ENCODE measurements at places on chromosomes 12 and 14.

- no peak for DNase-seq
Observed at GRCh38 chr14:22861651-22862050, 9.9 kb upstream of the LRP10 start.

GRCh38 chr14:94048691-94049624, 22.8 kb downstream of the OTUB2 start:
- DNase-seq, result no peak

- no peak for DNase-seq
Observed at GRCh38 chr14:103312006-103312635, 21.9 kb upstream of the EIF5 start.

GRCh38 chr12:80862531-80862930, 75.2 kb downstream of the LIN7A start:
- DNase-seq, result no peak

GRCh38 chr14:81172353-81172752, 48.4 kb downstream of the GTF2A1 start:
- no peak for DNase-seq

DNA sequence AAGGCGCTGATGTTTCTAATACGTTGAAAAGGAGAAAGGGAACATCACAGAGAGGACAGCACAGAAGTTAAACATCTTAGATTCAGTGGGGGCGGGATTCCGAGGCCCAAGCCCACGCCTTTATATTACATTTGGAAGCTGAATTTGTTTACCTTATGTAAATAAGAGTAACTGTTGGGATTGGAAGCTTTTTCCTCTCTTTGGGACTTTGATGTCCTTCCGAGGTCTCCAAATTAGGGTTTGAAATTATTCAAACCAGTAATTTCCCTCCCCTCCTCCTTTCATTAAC, 6.4 kb downstream of the FOXA1 start:
- DNase-seq, result no peak

DNA sequence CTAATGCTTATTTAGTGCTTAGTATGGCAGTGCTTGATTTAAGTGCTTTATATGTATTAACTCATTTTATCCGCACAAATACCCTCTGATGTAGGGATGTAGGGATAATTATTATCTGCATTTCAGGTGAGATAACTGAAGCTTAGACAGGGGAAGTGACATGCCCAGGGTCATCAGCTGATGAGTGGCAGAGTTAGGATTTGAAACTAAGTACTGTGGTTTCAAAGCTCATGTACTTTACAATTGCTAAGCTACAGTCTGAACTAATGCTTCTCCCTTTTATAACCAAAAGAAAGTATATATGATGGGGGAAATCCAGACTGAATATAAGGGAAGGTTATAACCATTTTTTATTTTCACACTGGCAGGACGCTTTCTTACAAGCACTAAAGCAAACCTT, 229.6 kb upstream of the NAV3 start:
- DNase-seq, result no peak

DNA sequence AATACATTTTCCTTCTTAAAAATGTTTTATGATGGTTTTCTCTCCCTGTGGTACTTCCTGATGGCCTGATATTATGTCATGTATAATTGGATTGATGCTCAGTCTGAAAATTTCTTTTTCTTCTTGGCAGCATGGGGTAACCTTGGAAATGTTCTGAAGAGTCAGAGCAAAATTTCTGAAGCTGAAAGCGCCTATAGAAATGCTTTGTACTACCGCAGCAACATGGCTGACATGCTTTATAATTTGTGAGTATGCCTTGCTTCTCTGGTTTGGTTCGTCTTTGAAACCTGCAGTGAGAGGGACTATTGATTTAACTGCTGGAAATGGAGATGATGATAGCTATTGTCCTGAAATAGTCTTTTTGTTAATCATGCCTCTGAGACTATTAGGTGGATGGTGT, 243.6 kb downstream of the TMTC2 start:
- no peak for DNase-seq

GRCh38 chr12:131096681-131097181, 143.0 kb downstream of the ADGRD1 start:
- DNase-seq, result no peak

GRCh38 chr12:88111074-88111652, 30.7 kb downstream of the CEP290 start:
- no peak for DNase-seq

GRCh38 chr14:68283378-68284123, 464.0 kb downstream of the RAD51B start:
- peak; percentile 19 for DNase-seq

DNA sequence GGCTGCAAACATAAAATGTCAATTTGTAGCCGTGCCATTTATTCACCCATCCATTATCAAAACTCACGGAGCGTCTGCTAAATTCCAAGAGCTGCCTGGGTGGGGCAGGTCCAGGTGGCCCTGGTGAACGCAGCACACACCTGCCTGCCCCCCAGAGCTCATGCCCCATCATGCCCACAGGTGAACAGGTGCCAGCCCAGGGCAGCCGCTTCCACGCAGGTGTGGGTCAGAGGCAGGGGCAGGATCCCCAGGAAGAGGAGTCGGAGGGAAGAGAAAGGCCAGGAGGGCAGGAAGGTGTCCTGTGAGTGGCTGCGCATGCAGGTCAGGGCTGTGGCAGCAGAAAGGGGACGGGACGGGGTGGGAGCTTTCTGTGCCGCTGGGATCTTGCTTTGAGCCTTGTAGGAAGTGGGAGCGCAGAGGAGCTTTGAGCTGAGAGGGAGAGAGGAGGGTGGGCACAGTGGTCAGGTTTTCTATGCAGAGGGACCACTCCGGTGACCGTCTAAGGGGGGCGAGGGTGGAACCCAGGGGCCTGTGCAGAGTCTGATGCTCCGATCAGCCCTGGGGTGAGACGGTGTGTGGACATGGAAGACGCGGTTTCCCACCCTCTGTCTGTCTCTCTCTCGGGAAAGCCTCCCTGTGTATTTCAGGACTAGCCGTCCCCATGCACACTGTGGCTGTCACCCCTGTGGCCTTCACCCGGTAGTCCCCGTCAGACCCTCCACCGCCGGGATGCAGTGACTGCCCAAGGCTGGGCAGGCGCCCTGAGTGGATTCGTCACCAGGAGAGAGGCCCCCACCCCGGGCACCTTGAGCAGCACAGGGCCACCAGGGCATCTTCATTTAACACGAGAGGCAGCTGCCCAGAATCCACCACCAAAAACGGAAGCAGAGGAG, 26.7 kb downstream of the GALNT9 start:
- no peak for DNase-seq

DNA sequence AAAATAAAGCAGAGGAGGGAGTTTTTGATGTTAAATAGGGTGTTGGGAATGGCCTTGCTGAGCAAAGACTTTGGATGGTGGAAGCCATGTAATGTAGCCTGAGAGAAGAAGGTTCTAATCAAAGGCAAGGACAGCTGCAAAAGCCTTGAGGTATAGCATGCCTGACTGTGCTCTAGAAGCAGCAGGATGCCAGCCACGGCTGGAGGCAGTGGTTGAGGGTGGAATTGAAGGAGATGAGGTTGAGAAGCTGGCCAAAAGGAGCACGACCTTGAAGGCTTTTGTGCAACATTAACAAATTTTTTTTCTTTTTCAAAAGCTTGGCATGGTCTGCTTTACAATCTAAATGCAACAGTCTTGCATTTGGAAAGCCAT, 42.3 kb upstream of the CSRP2 start:
- DNase-seq, result no peak

DNA sequence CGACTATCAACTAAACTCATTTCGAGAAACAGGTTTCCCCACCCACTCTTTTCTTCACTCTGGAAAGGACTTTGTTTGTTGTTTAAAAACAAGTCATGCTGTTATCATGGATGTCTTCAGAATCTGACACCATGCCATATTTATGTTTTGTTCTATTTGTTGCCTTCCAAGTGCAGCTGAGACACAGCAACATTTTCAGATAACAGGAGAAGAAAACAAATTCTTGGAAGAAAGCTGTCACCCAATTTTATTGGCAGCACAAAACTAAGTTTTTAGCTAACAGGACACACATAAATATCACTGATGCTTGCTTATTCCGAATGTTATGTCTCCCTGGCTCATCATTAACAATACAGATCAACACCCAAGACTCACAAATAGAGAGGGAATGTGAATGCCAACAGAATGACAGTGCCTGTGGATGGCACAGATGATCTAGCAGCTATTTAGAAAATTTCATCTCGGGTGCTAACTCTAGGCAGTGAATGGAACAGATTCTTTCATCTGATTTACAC, 147.9 kb downstream of the RPS29 start:
- DNase-seq, result no peak

- DNase-seq, result no peak
Observed at GRCh38 chr14:101195309-101195901, 291.9 kb upstream of the RTL1 start.

GRCh38 chr14:37729218-37729617, 133.8 kb downstream of the TTC6 start:
- no peak for DNase-seq

- no peak for DNase-seq
Observed at GRCh38 chr14:76101391-76102379, 50.0 kb upstream of the GPATCH2L start.

DNA sequence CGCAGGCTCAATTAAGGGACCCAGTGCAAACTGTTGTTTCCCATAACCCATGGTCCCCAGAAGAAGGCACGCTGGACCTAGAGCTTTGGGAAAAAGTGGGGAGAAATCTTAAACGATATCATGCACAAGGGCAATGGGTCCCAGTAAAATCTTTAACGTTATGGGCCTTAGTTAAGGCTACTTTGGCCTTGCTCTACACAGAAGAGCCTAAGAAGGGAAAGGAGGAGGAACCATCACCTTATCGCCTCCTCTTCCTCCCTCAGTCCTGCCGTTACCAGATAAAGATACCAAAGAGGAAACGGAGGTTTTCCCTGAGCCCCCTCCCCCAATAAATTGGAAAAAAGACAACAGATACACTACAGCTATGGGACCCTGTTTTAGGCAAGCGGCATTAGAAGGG, 116.9 kb downstream of the PPHLN1 start:
- DNase-seq, result no peak

- no peak for DNase-seq
Observed at GRCh38 chr14:54562334-54562733, 4.6 kb upstream of the SAMD4A start.

- DNase-seq, result no peak
Observed at GRCh38 chr14:72975770-72976169, 49.5 kb downstream of the DCAF4 start.

- DNase-seq, result no peak
Observed at GRCh38 chr14:99554184-99554583, 49.8 kb downstream of the CCDC85C start.

GRCh38 chr14:29232711-29233110, 466.1 kb downstream of the FOXG1 start:
- DNase-seq, result no peak

- DNase-seq, result no peak
Observed at GRCh38 chr12:100383586-100384558, 27.0 kb downstream of the SLC17A8 start.

DNA sequence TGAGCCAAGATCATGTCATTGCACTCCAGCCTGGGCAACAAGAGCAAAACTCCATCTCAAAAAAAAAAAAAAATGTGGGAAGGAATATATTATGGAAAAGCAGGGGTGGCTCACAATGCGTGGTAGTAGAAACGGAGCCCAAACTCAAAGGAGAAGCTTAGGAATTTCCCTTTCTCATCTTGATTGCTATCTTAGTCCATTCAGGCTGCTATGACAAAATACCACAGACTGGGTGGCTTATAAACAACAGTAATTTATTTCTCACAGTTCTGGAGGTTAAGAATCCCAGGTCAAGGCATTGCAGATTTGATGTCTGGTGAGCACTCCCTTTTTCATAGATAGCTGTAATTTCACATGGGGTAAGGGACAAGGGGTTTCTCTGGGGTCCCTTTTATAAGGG, 153.8 kb upstream of the KRR1 start:
- no peak for DNase-seq

DNA sequence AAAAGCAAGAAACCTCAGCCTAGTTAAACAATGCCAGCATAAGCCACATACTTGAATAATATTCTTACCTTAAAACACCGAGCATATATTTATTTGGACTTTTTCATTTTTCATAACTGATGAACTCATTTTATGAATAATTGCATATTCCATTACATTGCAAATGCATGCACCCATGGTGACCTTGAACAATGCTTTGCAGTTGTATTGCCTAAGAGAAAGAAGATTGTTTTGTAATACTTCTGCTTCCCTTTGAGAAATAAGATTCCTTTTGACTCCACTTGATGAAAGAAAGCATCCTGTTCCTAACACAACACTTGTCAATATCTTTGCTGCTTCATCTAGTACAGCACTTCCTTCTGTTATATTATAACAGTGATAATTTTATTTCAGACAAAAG, 1182.2 kb downstream of the FLRT2 start:
- no peak for DNase-seq

- DNase-seq, result no peak
Observed at GRCh38 chr12:65916991-65917695, 92.9 kb downstream of the HMGA2 start.

GRCh38 chr12:82412246-82412645, 53.9 kb downstream of the METTL25 start:
- DNase-seq, result no peak

- no peak for DNase-seq
Observed at GRCh38 chr14:95488376-95489213, 27.9 kb downstream of the SYNE3 start.

GRCh38 chr12:6936194-6936635, 7.4 kb upstream of the RNU7-1 start:
- no peak for DNase-seq

DNA sequence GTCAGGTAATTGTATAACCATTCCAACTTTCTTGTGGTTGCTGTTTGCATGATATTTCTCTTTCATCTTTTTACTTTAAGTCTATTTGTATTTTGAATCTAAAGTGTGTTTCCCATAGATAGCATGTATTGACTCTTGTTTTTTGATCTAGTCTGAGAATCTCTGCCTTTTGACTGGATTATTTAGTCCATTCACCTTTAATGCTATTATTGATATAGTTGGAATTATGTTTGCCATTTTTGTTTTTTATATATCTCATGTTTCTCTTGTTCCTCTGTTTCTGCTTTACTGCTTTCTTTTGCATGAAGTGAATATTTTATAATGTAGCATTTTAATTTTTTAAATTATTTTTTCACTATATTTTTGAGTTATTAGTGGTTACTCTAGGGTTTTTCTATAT, 103.9 kb upstream of the PMCH start:
- no peak for DNase-seq

- no peak for DNase-seq
Observed at GRCh38 chr14:84420221-84420620, 1109.7 kb upstream of the FLRT2 start.

Data from stimulated activated CD8-positive, alpha-beta memory T cell treated with anti-CD3 and anti-CD28 coated beads, Interleukin-2, amount 100 ng/mL, for 48 hours (primary cell).